ENCODE measurements at places on chromosomes 12 and 14. TPM values are rescaled to one million over a fixed set of nuclear protein-coding genes. Genes with fewer than 3 reads are reported as not detected.

- no peak for DNase-seq
These were observed 95.2 kb downstream of the GTF2A1 start for GRCh38 chr14:81125536-81125935.

DNA sequence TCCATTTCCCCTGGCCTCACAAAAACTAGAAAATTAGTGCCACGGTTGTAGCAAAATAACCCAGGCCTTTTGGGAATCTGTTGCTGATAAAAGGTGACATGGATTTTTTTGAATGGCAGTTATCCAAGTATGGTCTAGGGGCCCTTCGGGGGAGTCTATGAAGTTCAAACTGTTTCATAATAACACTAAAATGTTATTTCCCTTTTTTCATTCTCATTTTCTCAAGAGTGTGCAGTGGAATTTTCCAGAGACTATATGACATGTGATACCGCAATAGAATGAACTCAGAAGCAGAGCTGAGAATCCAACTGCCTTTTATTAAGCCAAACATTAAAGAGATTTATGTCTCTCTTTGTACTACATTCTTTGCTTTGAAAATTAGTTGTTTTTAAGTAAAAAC lies 26.9 kb downstream of the GSTZ1 start:
- DNase-seq, result no peak

GRCh38 chr14:99128185-99128584 lies 143.8 kb downstream of the BCL11B start:
- no peak for DNase-seq

TAS2R30 gene
- 2.1 TPM for total RNA-seq

WNT5B gene
- total RNA-seq, result 0.44 TPM

SP1 gene
- total RNA-seq, result 76.6 TPM

FGF23 gene
- total RNA-seq, result not detected
